AML-193 (cell line): ENCODE measurements at places on chromosomes 3 and 15.
A peak's percentile ranks its signal among the peaks of the same experiment; 100 is the strongest.

- peak; percentile 79 for DNase-seq
These were observed 23.5 kb upstream of the CLN6 start for GRCh38 chr15:68252925-68253534.

GRCh38 chr3:9117220-9117619, 132.2 kb downstream of the SRGAP3 start:
- no peak for DNase-seq

DNA sequence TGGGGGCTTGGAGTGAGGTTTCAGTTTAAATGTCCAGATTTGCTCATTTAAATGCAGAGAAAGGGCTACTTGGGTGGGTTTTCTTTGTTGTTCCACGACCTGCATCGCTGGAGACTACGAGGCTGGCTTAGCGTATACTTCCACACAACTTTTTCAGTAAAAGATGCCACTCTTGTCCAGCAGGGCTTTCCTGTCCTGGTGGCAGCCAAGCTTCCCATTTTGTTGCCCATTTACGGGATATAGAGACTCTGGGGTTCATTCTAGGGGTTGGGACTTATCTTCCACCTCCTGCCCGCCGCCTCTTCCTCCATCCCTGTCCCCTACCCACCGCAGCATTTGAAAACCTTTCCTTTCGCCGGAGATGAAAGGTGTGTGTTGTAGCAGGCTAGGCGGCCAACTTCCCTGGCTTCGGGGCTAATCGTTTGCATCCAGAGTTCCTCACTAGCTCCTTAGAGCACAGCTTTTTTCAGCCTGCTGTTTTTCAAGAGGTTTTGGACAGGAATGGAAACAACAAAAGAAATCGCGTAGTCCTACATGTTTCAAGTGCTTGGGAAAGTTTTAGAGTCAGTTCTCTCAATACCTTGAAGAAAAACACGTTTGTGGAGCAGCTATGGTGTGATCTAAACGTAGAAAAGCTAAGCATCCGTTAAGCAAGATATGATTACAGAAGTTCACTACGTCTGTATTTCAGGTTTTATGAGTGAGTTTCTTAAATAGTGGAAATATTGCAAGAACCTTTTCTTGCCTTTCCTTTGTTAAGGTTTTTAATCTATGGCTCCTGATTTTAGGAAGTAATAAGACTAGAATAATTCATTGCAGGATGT, 843 bp downstream of the CHRNA5 start:
- no peak for DNase-seq

DNA sequence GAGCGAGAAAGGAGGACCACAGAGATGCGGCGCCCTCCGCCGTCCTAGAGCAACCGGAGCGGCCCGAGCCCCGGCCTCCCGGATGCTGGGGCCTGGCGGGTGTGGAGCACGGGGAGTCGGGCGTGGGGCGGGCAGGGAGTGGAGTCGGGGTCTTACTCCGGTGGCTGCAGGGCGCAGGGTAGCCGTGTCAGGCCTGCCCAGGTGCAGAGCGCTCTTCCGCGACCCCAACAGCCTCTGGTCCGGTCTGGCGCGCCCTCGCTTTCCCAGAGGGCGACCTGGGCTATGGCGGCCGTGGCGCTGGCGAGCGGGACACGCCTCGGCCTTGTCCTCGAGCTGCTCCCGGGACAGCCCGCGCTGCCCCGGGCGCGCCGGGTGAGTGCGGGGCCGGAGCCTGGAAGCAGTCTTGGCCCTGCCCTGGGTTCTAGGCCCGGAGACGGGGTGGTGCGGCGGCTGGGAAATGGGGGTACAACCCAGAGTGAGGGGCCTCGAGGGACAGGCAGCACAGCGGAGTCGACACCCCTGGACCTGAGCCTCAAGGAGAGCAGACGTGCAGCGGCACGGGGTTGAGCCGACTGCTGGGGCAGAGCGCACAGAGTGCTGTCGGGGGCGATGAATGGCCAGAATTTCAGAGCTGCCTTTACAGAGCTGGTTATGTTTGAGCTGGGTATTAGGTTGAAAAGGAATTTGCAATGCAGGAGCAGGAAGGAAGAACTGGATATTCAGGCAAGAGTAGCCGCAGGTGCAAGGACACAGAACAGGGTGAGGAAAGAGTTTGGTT, at the start of gene ZNF662:
TSS of gene ZNF662 (plus strand) at position 73 of the 778 bp plus-strand sequence. CDS start 1,973 bp downstream, outside the sequence.
- DNase-seq = no peak

GRCh38 chr15:69009341-69009740, 5.2 kb upstream of the NOX5 start:
- peak; percentile 2 for DNase-seq

DNA sequence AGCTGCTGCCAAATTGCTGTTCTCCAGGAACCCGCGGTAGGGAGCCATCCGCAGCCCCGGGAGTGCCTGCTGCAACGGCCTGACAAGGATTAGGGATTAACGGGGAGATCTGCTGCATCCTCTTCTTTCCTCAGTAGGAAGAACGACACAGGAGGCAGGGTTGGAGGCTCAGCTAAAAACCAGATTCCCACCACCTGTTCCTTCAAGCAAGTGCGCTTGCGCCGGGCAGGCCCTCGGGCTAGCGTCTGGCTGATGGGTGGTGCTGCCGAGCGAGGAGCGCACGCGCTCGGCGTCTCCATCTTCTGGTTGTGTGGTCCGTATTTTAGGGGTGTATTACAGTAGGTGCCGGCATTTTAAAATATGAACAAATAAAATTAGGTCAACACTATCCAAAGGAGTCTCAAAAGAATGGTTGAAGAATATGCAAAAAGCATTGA, 25.4 kb upstream of the SLC25A26 start:
- no peak for DNase-seq

GRCh38 chr15:101371519-101371918, 76.5 kb upstream of the SNRPA1 start:
- no peak for DNase-seq

DNA sequence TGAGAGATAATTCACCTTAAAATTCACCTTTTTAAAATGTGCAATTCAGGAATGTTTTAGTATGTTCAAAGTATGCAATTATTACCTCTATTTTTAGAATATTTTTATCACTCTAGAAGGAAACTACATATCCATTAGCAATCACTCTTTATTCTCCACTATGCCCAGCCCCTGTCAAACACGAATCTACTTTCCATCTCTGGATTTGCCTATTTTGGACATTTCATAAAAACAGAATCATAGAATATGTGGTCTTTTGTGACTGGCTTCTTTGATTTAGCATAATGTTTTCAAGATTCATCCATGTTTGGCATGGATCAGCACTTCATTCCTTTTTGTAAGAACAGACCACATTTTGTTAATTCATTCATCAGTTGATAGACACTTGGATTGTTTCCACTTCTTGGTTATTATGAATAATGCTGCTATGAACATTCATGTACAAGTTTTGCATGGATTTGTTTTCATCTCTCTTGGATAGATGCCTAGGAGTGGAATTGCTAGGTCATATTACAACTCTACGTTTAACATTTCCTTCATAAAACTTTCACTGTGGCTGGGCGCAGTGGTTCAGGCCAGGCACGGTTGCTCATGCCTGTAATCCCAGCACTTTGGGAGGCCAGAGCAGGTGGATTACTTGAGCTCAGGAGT, 12.7 kb downstream of the HMCES start:
- no peak for DNase-seq

DNA sequence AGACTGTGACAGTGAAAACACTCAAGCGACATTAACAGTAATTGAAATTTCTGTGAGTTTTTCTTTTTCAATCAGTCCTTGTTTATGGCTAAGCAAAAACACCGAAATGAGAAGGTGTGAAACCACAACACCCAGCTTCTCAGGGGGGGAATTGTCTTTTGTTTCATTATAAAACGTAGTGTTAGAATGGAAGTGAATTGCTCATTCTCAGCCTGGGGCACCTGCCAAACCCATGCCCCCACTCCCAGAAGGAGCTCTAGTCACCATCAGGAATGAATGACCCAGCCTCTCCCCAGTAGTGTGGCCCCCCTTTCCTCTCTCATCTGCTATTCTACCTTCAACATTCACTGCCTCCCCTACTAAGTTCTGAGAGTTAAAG, 185.8 kb upstream of the CFAP20DC start:
- no peak for DNase-seq

DNA sequence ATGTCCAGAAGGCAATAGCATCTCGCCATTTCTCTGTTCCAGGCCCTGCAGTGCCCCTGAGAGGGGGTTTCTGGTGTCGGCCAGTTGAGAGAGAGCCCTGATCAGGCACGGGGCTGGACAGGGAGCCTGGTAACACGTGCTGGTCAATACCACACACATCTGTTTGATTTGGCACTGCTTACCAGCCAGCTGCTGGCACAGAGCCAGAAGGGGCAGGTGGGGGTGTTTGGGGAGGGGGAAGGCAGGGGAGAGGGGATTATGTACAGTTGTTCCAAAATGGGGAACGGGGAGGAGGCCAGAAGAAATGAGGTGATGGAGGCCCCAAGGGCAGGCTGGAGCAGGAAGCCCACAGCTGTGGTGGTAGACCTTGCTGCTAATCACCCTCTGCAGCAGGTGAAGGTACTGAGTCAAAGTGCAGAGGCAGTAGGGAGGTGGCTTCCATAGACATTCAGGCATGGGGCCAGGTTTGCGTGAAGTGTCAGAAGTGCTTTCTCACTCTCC, 153.5 kb upstream of the LPP start:
- DNase-seq = no peak

- no peak for DNase-seq
These were observed 39.1 kb downstream of the PAK2 start for GRCh38 chr3:196778755-196779154.

DNA sequence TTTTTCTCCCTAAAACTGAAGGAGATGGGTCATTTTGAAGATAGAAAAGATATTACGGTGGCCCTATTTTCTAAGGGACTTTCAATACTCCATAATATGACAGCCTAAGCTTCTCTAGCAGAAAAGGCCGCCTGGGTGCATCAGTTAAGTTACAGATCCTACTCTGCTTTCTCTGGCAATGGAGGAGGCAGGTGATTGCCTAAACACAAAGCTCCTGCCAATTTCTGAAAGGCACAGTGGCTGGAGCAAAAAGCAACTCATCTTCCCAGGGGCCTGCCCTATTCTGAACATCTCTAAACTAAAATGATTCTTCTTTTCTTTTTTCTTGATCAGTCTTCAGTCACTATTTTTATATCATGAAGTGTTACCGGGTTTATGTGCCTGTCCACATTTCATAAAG, 276.7 kb downstream of the CNTN4 start:
- DNase-seq = no peak

- no peak for DNase-seq
These were observed 41.4 kb upstream of the SLC41A3 start for GRCh38 chr3:126125341-126125740.
